ENCODE measurements at places on chromosomes 5 and 9.
A peak's percentile ranks its signal among the peaks of the same experiment; 100 is the strongest.

GRCh38 chr9:112887381-112887780 is 3.3 kb downstream of the SLC46A2 start:
- no peak for DNase-seq

- DNase-seq: peak; percentile 37
These were observed 34.1 kb downstream of the IRF1 start for GRCh38 chr5:132456296-132456986.

DNA sequence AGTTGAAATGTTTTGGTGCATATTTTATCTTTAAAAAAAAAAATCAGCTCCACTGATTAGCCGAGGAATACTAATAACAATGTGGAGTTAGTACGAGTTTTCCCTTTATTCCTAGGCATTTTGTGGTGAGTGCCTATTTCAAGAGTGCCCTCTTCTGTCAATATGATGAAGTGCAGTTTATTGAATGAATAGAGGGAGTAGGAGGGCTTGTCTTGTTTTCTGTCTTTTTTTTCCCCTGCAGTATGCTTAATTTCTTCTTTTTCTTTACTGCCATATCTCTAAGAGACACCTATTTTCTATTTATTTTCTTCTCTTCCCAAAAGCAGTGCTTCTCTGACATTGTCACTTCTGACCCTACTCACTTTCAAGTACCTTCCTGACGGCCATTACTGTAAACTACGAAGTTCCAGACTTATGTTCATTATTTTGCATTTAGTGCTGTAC is 169.6 kb upstream of the PITX1 start:
- peak; percentile 44 for DNase-seq

- DNase-seq: no peak
These were observed 63.4 kb downstream of the ALDH7A1 start for GRCh38 chr5:126531543-126532120.

DNA sequence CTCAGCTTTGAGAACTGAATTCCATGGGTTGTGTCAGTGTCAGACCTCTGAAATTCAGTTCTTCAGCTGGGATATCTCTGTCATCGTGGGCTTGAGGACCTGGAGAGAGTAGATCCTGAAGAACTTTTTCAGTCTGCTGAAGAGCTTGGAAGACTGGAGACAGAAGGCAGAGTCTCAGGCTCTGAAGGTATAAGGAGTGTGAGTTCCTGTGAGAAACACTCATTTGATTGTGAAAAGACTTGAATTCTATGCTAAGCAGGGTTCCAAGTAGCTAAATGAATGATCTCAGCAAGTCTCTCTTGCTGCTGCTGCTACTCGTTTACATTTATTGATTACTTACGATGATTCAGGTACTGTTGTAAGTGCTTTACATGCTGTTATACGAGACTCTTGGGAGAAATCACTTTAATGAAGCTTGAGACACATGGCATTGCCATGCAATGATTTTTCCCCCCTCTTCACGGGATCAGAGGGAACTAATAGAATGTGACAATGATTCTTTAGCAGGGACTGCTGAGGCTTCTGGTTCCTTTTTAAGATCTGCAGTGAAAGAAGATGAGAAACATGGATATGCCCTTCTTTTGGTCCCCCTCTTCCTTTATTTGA is 63.8 kb downstream of the PTTG1 start:
- DNase-seq: no peak

GRCh38 chr9:80491086-80491696 is 919.4 kb downstream of the TLE4 start:
- DNase-seq: no peak

DNA sequence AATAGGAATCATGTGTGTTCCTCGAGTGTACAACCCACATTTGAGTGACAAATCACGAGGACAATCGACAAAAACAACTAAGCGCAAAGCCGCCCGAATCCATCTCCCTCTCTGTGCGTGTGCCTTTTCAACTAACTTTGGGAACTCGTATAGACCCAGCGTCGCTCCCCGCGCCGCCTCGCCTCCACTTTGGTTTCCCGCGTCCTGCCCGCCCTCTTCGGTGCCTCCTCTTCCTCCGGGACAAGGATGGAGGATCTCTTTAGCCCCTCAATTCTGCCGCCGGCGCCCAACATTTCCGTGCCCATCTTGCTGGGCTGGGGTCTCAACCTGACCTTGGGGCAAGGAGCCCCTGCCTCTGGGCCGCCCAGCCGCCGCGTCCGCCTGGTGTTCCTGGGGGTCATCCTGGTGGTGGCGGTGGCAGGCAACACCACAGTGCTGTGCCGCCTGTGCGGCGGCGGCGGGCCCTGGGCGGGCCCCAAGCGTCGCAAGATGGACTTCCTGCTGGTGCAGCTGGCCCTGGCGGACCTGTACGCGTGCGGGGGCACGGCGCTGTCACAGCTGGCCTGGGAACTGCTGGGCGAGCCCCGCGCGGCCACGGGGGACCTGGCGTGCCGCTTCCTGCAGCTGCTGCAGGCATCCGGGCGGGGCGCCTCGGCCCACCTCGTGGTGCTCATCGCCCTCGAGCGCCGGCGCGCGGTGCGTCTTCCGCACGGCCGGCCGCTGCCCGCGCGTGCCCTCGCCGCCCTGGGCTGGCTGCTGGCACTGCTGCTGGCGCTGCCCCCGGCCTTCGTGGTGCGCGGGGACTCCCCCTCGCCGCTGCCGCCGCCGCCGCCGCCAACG is at the start of gene GPR150:
Gene GPR150, plus strand, starts transcription at position 58 of the 840 bp plus-strand sequence. Its CDS starts 189 bp downstream, at position 247.
- peak; percentile 30 for DNase-seq

- DNase-seq: no peak
These were observed 23.4 kb downstream of the SPAAR start for GRCh38 chr9:35932735-35933134.

DNA sequence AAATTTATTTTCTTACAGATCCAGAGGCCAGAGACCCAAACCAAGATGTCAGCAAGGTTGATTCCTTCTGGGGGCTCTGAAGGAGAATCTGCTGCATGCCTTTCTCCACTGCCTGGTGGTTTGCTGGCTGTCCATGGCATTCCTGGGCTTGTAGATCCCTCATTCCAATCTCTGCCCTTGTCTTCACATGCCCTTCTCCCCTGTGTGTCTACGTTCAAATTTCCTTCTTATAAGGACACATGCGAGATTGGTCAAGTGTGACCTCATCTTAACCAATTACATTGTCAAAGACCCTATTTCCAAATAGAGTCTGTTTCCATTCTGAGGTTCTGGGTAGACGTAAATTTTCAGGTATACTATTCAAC is 84.5 kb upstream of the RAI14 start:
- no peak for DNase-seq
